ENCODE measurements at places on chromosomes 13 and 19. TPM values are rescaled to one million over a fixed set of nuclear protein-coding genes. Genes with fewer than 3 reads are reported as not detected.

SHD gene
- 6.9 TPM for polyA plus RNA-seq

TSHZ3 gene
- polyA plus RNA-seq = 3.0 TPM

GPR18 gene
- not detected for polyA plus RNA-seq

- H3K36me3 ChIP-seq = no peaks in the 10 kb centered on the region
- H3K4me3 ChIP-seq = no peak overlapping the region
- no peaks in the 10 kb centered on the region for H3K4me1 ChIP-seq
- no peak for DNase-seq
- no peaks in the 10 kb centered on the region for H3K27me3 ChIP-seq
- H3K27ac ChIP-seq = no peak overlapping the region
Observed at GRCh38 chr13:47843005-47843404, 158.1 kb downstream of the SUCLA2 start.

- H3K27ac ChIP-seq = no peak overlapping the region
- DNase-seq = no peak
- H3K4me1 ChIP-seq = no peaks in the 10 kb centered on the region
- H3K27me3 ChIP-seq = no peaks in the 10 kb centered on the region
- H3K4me3 ChIP-seq = no peak overlapping the region
- no peaks in the 10 kb centered on the region for H3K36me3 ChIP-seq
Observed at GRCh38 chr13:73741742-73742141, 392.5 kb downstream of the KLF12 start.

DNA sequence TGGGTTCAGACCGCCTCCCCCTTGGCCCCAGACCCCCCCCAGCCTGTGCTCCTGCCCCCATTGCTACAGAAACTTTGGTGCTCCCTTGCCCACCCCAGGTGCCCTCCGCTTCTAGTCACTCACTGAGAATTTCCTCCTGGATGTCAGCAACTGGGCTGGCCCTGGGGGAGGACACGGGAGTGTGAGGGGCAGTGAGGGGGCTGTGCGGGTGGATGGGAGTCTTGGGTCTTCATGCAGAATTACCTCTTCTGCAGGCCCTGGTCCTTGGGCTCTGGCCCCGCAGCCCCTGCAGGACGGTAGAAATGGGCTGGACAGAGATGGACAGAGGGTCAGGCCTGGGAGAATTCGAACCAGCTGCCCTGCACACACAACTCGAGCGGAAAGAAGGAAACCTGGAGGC, 4.8 kb downstream of the LILRB5 start:
- H3K4me3 ChIP-seq = no peak overlapping the region
- no peak for DNase-seq
- H3K4me1 ChIP-seq = no peaks in the 10 kb centered on the region
- no peak overlapping the region for H3K27ac ChIP-seq
- peaks cover 79% of the 10 kb centered on the region for H3K27me3 ChIP-seq

DNA sequence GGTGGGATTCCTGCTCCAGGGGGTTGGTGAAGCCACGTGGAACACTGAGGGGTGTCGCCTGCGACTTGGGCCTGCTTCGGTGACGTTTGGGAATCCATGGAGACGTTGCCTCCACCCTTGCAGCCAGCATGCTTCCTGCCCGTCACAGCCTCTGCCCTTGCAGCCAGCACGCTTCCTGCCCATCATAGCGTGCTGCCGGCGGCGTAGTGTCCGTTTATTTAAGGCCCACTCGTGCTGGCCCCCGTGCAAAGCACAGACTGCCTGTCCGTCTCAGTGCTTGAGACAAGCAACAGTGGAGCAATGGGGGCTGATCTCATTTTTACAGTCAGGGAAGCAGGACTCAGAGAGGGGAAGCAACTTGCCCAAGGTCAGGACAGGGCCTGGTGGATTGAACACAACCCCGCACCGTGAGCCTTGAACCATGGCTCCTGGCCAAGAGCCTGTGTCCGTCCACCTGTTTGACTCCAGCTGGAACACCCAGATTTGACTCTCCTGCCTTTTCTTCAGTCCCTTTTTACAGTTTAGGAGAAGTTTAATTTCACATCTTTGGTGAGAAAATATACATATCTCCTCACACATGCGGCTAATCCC, 149.6 kb downstream of the TEX29 start:
- peaks cover 23% of the 10 kb centered on the region for H3K27me3 ChIP-seq
- H3K36me3 ChIP-seq = no peaks in the 10 kb centered on the region
- DNase-seq = no peak
- H3K27ac ChIP-seq = no peak overlapping the region
- no peak overlapping the region for H3K4me3 ChIP-seq
- no peaks in the 10 kb centered on the region for H3K4me1 ChIP-seq

GRCh38 chr13:112991609-112992008, 22.6 kb downstream of the MCF2L start:
- no peak overlapping the region for H3K27ac ChIP-seq
- peaks cover 14% of the 10 kb centered on the region for H3K4me1 ChIP-seq
- H3K4me3 ChIP-seq = no peak overlapping the region
- no peak for DNase-seq
- H3K36me3 ChIP-seq = no peaks in the 10 kb centered on the region
- no peaks in the 10 kb centered on the region for H3K27me3 ChIP-seq

DNA sequence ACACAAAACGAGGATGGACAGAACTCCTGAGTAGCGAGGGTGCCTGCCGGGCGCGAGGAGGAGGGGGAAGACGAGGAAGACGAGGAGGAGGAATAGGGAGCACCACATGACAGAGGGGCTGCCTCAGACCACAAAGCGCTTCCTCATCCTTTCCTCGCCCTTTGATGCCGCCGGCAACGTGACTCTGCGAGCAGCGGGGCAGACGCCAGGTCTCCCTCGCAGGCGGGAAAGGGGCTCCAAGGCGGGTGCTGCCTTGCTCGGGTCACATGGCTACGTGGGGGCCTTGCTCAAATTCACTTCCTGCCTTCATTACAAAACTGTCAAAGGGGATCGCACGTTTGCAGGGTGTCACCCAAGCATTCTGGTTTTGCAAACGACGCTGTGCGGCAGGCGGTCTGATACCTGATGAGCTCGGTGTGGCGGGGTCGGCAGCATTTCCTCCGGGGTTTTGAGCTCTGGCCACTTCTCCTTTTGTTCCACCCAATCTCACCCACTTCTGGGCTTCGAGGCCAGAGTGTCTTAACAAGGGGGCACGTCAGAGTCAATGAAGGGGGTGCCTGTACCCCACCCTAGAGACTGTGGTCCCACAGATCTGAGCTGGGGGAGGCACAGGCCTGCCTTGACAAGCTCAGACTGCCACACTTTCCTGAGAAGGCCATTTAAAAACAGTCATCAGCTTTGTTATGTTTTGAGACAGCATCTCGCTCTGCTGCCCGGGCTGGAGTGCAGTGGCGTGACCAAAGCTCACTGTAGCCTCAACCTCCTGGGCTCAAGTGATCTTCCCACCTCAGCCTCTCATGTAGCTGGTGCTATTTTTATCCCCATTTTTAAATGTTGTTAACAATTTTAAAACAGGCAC, 14.9 kb downstream of the MAP2K2 start:
- no peak for DNase-seq
- no peaks in the 10 kb centered on the region for H3K27me3 ChIP-seq
- no peak overlapping the region for H3K4me3 ChIP-seq
- H3K4me1 ChIP-seq = no peaks in the 10 kb centered on the region

DNA sequence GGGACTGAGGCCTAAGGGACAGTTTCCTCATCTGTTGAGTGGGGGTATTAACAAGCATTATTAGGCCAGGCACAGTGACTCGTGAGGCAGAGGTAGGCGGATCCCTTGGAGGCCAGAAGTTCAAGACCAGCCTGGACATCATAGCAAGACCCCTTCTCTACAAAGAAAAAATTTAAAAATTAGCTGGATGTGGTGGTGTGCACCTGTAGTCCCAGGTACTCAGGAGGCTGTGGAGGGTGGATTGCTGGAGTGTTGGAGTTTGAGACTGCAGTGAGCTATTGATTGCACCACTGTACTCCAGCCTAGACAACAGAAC, 11.3 kb upstream of the FOSB start:
- H3K27me3 ChIP-seq = no peaks in the 10 kb centered on the region
- H3K4me1 ChIP-seq = peaks cover 14% of the 10 kb centered on the region
- H3K27ac ChIP-seq = no peak overlapping the region

DNA sequence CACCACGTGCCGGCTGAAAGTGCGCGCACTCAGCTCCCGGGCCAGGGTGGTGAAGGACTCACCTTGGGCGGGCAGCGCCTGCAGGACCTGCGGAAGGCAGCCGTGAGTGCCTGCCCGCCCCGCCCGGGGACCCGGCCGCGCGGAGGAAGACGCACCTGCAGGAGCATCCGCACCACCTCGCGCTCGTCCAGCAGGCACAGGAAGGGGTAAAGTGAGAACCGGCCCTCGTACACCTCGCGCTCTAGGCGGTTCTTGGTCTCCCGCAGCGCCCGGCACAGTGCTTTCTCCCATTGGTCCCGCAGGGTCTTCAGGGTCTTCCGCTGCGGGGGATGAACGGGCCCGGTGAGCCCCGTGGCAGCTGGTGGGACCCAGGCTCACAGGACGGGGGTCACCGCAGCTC, 10.7 kb downstream of the POLRMT start:
- no peaks in the 10 kb centered on the region for H3K4me1 ChIP-seq
- no peak overlapping the region for H3K4me3 ChIP-seq
- H3K27ac ChIP-seq = no peak overlapping the region
- H3K27me3 ChIP-seq = no peaks in the 10 kb centered on the region
- DNase-seq = no peak
